ENCODE measurements at places on chromosomes 4 and X. TPM values are rescaled to one million over a fixed set of nuclear protein-coding genes. Genes with fewer than 3 reads are reported as not detected.

NUP62CL gene
- not detected for total RNA-seq

TSPAN6 gene
- 31.8 TPM for total RNA-seq

TIGD4 gene
- total RNA-seq: 0.26 TPM

DGKQ gene
- 13.6 TPM for total RNA-seq

CXCL1 gene
- total RNA-seq: 1.5 TPM

ARHGEF9 gene
- 12.1 TPM for total RNA-seq

LGI2 gene
- not detected for total RNA-seq

DMRTC1 gene
- total RNA-seq: not detected

CTAG2 gene
- not detected for total RNA-seq

TAF7L gene
- 0.95 TPM for total RNA-seq

PITX2 gene
- 1.3 TPM for total RNA-seq

AWAT2 gene
- total RNA-seq: not detected

ABCE1 gene
- total RNA-seq: 51.4 TPM

HSFX4 gene
- total RNA-seq: not detected

MAGED4 gene
- 21.8 TPM for total RNA-seq

SLITRK4 gene
- not detected for total RNA-seq

FAM47E gene
- 1.4 TPM for total RNA-seq

DCTD gene
- total RNA-seq: 93.8 TPM

NEUROG2 gene
- total RNA-seq: not detected

ADGRG2 gene
- total RNA-seq: under 0.01 TPM

BST1 gene
- 8.7 TPM for total RNA-seq

CENPVL2 gene
- total RNA-seq: not detected

HELT gene
- total RNA-seq: not detected

HSD17B13 gene
- total RNA-seq: under 0.01 TPM

TMEM31 gene
- not detected for total RNA-seq

Data from bronchial smooth muscle cell (primary cell).